ENCODE measurements at places on chromosomes 2 and 18.

- DNase-seq = no peak
Observed at GRCh38 chr18:51857989-51858388, 482.0 kb upstream of the DCC start.

DNA sequence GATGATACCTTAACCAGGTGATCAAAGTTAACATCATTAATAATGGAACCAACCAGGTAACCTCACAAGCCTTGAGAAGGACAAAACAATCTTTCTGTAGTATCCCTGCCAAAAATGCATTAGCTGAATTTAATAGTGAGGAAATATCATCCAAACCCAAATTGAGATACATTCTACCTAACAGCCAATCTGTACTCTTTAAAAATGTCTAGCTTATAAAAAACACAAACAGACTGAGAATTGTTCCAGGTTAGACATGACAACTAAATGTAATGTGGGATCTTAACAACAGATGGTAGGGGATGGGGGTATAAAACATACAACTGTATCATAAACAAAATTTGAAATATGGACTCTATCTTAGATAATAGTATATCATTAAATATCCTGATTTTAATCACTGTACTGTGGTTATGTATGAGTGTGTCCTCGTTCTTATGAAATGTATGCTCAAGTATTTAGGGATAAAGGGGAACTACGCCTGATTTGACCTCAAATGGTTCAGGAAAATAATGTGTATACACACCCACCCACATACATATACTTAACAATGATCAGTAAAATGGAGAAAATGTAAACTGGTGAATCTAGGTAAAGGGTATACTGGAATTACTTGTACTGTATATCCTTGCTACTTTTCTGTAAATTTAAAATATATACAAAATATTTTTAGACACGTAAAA is 1.7 kb downstream of the FANCL start:
- no peak for DNase-seq

GRCh38 chr18:66534110-66534509 is 69.8 kb downstream of the CDH19 start:
- no peak for DNase-seq

- DNase-seq = peak; percentile 84
Observed at GRCh38 chr2:131488306-131489205, 3.6 kb downstream of the MZT2A start.

DNA sequence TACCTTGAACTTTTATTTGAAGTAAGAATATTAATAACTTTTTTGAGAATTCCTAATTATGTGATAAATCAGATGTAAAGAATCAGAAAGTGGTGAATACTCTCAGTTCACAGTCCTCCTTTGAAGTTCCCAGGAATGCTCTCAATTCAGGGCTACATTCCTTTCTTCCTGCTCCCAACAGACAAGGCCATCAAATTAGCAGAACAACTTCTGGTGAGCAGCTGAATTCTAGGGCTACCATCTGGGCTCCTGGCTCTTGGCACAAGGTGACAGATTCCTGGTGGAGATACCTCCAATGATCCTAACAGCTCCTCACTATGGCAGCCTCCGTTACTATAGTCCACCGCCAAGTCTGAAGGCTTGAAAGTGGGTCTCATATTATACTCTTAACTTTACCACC is 37.8 kb upstream of the OLA1 start:
- DNase-seq = no peak

Measured in left ventricle myocardium superior (tissue), 1 donor.